ENCODE measurements at places on chromosomes 5 and 9.

- DNase-seq, result no peak
Observed at GRCh38 chr5:143057580-143057999, 287.4 kb downstream of the ARHGAP26 start.

DNA sequence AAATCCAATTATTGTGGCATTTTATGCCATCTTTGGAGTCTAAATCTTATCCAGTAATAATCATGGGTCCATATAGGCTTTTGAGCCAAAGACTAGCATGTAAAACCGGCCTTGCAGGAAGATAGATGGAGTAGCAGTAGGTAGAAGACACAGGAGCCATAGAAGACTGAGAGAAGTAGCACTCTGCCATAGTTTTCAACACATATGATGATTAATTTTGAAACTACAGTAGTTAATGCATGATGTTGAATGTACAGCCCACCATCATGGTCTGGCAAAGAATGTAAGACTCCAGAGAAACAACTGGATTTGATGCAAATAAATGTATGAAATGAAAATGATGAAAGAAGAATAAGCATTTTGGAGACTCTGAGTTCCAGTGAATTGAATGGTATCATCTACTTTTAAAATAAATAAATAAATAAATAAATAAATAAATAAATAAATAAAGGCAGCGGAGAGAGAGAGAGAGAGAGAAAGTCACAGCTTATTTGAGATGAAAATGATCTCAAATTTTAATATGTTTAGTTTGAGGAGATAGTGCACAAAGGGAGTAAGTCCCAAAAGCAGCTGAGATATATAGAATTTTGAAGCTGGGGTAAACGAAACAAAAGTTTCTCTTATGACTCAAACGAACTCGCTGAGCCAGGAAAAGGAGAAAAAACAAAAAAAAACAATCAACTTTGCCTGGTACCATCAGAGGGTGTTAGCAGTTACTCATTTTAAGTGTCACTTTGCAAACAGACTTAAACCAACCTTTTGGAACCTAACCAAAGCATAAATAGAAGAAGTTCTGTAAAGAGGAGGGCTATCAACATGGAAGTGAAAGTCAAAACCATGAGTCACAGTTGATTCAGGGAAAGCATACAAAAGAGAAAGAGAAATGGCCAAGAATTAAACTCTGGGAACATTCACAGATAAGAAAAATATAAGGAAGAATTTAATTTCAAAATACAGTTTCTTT, 388.7 kb downstream of the CETN3 start:
- DNase-seq, result no peak

DNA sequence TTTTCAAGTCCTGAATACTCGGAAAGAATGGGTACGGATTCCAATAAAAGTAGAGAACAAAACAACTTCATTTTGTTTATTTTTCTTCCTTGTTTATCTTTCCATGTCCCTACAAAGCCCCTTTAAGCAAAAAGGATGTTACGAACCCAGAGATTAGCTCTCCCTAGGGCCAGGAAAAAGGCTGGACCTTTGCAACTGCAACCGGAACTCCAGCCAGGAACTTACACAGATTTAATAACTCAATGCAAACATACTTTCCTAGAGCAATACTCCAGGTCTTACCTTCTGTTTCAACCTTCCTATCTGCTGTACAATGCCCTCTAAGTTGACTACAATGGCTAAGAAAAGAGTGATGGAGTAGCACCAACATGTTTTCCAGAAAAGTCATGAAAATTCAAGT, 7.0 kb downstream of the DENND1A start:
- no peak for DNase-seq

DNA sequence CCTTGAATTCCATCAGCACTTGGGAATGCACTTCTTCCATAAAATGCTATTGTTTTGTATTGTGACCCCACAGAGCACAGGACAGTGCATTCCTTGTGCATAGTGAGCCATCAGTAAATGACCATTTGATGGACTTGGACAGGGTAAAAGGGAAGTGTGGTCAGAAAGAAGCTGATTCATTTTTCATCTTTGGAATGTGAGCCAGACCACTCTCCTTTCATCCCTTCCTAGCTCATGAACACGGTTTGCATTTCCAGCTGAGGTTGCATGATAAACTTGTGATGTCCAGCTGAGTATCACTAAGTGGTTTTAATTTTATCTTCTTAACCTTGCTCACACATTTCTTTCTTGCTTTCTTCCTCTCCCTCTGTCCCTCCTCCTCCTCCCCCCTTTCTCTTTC, 101.3 kb downstream of the NUDT12 start:
- no peak for DNase-seq

DNA sequence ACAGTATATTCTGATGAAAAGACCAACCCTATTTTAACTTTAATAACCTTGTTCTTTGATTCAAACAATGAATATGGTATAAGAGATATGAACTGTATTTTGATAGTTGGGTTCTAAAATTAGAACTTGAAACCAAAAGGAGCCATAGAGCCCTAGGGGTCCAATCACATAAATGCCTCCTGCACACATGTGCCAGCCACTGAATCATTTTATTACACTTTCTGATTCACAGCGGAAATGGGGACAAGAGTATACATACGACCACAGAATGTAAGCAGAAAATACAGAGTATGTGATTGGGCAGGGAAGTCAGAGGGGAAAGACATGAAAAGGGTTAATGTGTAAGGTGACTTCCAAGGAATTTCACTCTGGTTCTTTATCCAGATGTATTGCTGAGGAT, 1000.2 kb downstream of the NR2F1-AS1 start:
- no peak for DNase-seq

DNA sequence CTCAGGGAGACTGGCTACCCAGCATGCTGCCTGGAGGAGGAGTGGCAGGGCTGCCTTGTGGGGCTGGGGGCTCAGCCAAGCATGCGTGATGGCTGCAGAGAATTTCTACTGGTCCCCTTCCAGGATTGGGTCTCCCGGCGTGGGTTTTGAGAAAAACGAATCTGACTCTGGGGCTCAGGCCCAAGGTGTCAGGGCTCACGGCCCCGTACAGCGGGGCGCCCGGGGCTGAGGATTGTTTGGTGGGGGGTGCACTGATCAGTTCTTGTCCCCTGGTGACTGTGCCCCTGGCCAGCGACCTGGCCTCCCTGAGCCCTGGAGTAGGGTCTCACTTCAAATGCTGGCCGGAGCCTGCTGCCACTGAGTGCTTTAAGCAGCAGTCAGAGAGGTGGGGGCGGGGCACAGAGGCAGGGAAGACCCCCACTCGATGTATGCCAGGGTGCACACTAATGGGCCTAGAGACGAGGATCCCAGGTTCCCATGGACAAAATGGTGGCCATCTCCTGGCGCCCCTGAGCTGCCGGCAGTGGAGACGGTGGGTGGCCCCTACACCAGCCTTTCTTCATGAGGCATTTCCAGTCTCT, 45.5 kb upstream of the RNU6ATAC start:
- no peak for DNase-seq

DNA sequence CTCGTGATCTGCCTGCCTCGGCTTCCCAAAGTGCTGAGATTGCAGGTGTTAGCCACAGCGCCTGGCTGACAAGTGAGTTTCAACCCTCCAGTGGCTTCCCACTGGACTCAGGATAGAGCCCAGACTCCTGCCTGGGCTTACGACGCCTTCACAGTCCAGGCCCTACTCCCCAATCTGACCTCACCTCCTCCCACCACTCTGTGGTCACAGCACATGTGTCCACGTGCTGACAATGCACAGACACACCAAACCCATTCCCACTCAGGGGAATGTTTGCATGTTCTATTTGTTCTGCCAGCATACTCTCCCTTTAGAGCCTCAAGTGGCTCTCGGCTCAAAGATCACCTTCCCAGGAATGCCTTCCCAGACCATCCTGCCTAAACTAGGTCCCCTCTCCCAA, 31.1 kb upstream of the TRIM14 start:
- no peak for DNase-seq

GRCh38 chr5:56710826-56711590, 104.3 kb upstream of the MAP3K1 start:
- no peak for DNase-seq

All from esophagus squamous epithelium (tissue), 5 donors.